ENCODE measurements at places on chromosomes 2 and 18.

DNA sequence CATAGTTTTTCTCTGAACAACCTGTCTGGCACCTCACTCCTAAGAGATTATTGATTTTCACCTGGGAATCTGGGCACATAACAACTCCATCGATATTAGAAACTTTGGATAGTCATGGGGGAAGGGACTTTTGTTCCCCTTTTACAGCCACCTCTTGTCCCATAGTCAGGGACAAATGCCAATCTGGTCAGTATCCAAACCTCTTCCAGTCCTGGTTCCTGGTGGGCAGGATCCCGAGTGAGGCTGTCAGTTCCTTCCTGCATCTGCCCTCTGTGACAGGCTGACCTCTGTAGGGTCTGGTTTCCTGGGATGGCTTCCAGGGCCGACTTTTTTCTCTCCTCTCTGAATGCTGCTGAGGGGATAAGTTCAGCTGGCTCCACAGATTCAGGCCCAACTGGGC lies 11.0 kb downstream of the KIF5C start:
- no peak for DNase-seq

DNA sequence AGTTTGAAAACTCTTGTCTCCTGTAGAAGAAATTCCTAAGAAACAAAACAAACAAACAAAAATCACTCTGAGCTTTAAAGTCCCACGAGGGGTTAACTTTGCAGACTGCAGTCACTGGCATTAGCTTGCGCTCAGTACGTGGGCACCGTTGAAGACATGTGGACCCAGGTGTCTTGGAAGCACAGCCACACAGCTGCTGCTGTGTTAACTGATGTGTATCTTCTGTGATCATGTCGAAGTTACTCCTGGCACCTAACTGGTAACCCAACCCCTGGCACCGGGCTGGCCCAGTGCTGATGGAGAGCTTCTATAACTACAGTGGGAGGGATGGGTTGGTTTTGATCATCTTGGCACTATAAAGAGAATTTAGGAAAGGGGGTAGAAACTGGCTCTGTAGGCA lies 51.6 kb upstream of the FHL2 start:
- DNase-seq, result no peak

DNA sequence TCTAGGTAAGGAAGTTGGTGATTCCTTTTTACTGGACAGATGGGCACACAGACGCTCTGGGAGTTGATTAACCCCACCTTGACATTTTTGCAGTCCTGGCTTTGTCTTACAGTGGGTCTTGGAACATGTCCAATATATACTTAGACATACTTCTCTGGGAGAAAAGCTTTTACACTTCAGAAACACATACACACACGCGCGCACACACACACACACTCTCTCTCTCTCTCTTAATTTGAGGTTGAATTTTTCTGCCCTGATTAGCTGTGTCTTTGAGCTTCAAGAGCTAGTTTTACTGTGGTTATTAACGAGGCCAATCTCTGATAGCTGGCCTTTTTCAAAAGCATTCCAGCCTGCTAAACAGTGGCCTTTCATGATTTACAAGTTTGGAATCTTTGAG lies 215.0 kb downstream of the MYCN start:
- DNase-seq, result no peak

GRCh38 chr18:80178935-80179818 lies 68.1 kb downstream of the PARD6G start:
- no peak for DNase-seq

DNA sequence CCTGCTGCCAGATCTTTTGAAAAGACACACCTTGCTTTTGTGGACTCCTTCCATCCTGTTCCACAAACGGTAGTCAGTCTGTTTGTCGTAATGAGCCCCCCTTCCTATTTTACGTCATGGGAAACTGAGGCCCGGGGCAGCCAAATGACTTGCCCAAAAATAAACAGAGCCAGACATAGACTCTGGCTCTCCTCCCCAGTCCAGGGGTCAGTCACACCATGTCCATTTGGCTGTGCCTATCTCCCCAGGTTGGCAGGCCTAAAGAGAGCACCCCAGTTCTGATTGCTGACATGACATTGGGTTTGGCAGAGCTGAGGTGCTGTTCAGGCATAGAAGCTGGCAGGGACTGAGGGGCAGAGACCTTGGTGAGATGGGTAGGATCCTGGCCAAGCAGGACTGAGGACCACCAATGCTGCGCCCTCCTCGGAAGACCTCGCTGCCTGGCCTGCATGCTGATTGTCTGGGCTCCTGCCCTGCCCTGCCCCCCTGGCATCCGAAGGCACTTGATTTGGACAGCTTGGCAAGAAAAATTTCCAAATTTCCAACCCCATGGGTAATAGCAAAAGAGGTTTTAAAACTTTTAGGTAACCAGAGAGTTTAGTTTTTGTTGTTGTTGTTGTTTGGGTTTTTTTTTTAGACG lies 335.4 kb downstream of the DYSF start:
- DNase-seq, result no peak

DNA sequence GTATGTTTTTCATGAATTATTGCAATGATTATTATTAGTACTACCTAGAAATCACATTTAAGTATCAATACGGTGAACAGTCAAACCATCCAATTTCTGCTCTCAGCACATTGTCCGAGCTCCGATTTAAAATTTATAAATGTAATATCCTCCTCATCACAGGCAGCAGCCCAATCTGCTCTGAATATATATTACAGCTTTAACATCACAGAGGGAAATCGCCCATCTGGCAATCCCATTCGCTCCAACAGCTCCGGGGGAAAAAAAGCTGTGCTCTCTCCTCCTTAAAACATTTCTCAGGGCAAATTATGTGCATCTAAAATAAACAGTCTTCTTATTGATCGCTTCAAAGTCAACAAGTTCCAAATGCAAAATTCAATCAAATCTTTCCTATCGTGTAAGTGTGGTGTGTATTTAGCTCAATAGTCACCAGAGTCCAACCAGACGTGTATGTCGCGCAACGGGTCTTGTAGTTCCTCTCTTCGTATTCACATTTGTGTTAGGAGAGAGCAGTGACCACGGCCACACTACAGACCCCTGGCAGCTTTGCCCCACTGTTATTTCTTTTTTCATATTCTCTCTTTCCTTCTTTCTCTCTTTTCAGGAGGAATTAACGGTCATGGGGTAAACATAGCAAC lies 2.4 kb downstream of the FIGN start:
- DNase-seq, result no peak

DNA sequence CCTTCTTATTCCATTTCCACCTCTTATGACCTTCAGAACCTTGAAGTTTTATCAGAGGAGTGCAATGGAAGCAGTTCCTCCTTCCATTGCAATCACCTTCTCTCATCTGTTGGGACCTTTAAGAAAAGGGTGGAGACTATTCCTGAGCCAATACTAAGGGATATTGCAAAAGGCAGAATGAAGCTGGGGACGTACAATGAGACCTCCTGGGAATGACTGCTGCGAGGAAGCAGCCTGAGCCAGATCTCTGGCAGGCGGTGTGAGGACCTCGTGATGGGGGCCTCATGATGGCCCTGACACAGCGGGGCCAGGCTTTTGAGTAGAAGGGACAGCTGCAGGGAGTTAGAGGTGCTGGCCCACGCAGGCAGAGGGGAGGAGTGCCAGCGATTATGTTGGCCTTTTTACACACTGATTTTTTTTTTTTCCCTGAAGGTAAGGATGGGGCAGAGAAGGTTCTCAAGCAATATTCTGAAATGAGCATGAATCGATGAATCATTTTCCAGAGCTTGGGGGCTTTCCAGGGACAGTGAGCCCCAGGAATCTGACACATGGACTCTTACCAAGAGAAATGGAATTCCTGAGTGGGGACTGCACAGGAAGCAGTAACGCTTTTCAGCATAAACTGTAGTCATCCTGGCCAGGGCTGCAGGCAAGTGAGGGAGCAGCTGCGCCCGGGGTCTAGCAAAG lies 40.0 kb upstream of the LAPTM4A start:
- DNase-seq, result peak; percentile 46

GRCh38 chr2:211649331-211649730 lies 889.3 kb downstream of the ERBB4 start:
- DNase-seq, result no peak

- no peak for DNase-seq
Observed at GRCh38 chr18:29012364-29012763, 835.4 kb upstream of the CDH2 start.

- DNase-seq, result no peak
Observed at GRCh38 chr2:124589971-124590370, 564.9 kb downstream of the CNTNAP5 start.

DNA sequence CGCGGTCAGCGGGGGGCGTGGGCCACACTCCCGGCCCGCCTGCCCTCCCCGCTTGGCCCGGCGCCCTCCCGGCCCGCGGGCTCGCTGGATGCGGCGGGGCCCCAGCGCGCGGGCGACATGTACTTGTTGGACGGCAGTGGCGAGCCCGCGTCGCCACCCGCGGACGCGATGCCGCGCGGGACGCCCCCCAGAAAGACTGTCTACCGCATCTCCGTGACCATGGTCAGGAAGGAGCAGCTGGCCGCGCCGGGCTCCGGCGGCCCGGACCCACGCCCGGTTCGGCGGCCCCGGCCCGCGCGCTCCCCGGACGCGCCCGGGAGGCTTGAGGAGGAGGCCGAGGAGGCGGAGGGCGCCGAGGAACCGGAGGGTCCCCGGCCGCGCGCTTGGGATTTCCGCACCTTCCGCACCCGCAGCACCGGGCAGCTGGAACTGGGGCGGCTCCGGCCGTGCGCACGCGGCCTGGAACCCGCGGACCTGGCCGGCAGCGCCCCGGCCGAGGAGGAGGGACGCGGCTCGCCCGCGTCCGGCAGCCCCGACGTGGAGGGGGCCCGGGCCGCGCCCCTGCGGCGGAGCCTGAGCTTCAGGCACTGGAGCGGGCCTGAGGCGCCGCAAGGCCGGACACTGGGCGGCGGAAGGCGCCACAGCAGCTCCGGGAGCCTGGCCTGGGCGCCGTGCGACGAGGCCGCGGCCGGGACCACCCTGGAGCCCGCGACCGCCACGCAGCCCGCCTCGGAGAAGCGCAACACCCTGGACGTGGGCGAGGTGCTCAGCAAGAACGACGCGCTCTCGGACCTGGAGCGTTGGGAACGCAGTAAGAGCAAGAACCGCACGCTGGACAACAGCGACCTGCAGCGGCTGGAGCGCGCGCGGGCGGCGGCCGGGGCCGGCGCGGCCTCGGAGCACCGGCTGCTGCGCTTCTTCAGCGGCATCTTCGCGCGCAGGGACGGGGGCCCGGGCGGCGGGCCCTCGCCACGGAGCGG lies 176.4 kb downstream of the AGAP1 start:
- DNase-seq, result no peak

DNA sequence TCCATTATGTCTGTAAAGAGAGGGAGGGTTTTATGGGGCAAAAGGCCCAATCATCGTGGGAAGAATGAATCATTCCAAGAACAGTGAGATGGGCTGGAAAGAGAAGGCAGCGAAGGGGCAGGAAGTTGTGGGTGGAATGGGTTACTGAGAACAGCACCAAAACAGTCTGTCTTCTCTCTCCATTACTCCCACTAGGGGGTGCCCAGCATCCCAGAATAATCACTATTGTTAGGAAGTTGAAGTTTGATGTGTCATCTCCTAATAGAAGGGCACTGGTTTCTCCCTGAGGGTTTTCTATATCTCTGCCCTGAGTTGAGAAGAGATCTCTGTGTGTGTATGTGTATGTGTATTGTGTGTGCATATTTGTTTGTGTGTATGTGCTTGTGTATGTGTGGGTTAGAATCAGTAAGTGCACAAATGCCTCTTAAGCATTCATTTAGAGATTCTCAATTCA lies 76.6 kb upstream of the MAP4K3 start:
- peak; percentile 74 for DNase-seq

GRCh38 chr2:169659320-169659719 lies 34.9 kb downstream of the CFAP210 start:
- no peak for DNase-seq

- DNase-seq, result no peak
Observed at GRCh38 chr18:46615720-46616119, 41.3 kb downstream of the LOXHD1 start.

- no peak for DNase-seq
Observed at GRCh38 chr2:191291471-191291870, 46.3 kb downstream of the MYO1B start.

DNA sequence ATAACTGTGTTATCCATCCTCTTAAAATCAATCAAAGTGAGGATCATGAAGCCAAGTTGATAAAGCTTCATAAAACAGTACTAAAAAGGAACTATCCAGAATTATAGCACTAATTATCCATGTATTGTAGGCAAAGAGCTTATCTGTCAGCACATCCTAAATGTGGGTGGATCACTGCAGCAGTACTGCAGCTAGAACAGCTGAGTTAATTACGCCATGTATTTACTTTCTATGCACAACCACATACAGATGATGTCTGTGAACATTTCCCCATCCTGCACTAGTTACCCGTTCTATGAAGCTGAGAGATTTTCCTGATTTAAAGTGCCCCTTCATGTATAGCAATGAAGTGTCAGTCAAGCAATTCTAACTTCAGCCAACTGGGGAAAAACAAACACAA lies 96.6 kb downstream of the RAPH1 start:
- DNase-seq, result no peak

DNA sequence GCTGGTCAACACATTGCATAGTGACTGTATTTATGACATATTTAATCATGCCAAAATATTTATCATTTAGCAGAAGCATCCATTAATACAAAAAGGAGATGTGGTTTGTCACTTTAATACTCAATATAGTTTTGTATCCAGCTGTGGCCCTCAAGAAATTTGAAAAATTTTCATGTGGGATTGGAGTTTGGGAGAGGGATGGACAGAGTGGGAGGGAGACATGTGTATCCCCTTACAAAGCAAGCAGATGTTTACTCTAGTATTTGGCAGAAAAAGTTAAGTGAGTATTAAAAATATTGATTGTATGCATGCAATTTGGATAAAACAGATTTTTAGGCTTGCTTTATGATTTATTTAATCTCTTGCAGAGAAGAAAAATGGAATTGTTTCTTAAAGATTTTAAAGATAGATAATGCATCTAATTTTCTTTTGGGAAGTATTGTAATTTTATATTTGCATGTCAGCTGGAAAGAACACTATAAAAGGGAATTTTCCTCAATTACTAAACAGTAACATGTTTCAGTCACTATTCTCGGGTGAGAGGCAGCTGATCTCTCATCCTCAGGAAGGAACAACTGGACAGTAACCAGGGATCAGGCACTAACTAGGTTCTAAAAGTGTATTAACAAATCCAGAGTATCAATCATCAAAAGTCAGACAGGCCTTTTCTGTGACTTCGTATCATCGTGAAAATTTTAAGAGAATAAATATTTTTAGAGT lies 1184.7 kb upstream of the NXPH2 start:
- DNase-seq, result no peak

GRCh38 chr2:16256601-16257321 lies 316.4 kb downstream of the MYCN start:
- DNase-seq, result no peak

DNA sequence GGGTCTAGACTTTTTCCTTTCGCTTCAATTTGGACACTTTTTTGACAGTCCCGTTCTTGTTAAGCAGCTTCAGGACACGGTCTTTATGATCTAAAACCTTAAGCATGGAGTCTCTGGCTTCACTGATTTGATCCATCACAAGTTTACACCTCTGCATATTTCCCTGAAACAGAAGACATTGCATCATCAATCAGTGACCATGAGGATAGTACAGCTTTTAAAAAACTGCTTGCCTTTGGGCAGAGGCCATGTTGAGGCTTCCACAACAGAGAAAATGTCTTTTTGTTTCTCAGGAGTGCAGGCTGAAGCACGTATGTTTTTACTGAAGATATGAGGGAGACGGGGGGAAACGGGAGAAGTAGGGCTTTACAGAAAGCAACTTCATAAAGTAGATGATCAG lies 56.2 kb upstream of the AMMECR1L start:
- no peak for DNase-seq

Measured in K562 (cell line).